ENCODE measurements at places on chromosomes 2 and 18. TPM values are rescaled to one million over a fixed set of nuclear protein-coding genes. Genes with fewer than 3 reads are reported as not detected.

The CCDC68 gene
- 5.1 TPM for total RNA-seq

The SERPINB3 gene
- not detected for total RNA-seq

The C1QL2 gene
- total RNA-seq: not detected

The LONRF2 gene
- 19.0 TPM for total RNA-seq

The RTP5 gene
- not detected for total RNA-seq

The KYNU gene
- 1.0 TPM for total RNA-seq

GRCh38 chr18:58194028-58194427 is 150.0 kb downstream of the NEDD4L start:
- no peak for DNase-seq

DNA sequence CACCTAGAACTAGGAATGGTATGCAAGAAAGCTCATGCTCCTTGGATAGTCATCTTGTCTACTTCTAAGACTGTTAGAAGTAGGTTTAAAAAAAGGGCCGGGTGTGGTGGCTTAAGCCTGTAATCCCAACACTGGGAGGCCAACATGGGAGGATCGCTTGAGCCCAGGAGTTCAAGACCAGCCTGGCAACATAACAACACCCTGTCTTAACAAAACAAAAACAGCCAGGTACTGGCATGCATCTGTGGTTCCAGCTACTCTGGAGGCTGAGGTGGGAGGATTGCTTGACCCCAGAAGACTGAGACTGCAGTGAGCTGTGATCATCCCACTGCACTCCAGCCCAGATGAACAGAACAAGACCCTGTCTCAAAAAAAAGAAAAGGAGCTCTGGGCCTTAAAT is 19.9 kb downstream of the PNO1 start:
- DNase-seq: no peak

DNA sequence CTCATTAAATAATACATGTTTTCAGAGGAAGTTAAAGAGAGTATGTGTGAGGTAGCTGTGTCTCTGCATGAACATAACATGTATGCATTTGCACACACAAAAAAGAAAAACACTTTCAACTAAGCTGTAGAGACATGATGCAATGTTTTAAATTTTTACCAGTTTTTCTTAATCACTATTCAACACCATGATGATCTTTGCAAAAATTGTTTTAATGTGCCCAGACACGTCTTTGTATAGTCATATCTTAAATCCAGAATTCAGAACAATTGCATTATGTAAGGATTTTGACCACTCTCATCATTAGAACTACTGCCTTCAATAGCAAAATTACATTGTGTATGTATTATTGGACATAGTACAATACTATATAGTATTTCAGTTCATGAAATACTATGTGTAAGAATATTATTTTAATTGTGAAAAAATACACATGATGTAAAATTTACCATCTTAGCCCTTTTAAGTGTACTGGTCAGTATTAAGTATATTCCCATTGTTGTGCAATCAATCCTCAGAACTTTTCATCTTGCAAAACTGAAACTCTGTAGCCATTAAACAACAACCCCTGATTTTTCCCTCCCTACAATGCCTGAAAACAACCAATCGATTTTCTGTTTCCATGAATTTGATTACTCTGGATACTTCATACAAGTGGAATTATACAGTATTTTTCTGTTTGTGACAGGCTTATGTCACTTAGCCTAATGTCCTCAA is 104.5 kb upstream of the ACVR2A start:
- DNase-seq: no peak

DNA sequence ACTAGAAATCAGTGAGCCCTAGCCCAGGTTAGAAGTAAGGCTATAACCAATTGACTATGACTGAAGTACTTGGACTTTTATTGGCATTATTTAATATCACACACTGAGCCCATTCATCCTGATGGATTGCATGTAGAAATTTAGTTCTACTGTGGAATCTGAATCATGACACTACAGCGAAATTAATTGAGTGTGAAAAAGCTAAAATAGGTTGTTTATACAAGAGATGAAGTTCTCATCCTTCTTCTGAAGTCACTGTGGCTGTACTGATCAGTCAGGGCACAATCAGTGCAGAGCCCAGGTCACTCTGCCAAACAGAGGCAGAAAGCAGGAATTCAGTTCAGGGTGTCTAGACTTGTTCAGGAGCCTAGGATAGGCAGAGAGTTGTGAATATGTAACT is 158.9 kb downstream of the BABAM2 start:
- DNase-seq: no peak

- no peak for DNase-seq
These were observed 262.4 kb downstream of the MTX2 start for GRCh38 chr2:176531608-176532007.

DNA sequence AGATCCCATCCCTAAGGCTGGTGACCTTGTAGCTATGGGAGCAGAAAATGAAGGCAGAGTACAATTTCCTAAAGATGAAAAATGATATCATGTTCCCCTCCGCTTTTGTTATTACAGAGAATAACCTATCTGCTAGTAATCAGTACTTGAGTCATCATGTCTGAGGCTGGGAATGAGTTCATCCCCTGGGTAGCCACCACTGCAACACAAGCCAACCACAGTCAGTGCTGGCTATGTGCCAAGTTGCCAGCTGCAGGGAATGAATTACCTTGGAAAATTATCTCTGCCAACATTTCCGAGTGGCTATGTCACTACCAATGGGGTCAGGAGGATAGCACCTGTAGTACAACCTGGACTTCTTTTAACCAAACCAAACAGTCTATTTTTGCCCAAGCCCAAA is 1094.7 kb upstream of the DDX18 start:
- DNase-seq: no peak

GRCh38 chr2:64105670-64106461 is 38.4 kb downstream of the PELI1 start:
- no peak for DNase-seq

DNA sequence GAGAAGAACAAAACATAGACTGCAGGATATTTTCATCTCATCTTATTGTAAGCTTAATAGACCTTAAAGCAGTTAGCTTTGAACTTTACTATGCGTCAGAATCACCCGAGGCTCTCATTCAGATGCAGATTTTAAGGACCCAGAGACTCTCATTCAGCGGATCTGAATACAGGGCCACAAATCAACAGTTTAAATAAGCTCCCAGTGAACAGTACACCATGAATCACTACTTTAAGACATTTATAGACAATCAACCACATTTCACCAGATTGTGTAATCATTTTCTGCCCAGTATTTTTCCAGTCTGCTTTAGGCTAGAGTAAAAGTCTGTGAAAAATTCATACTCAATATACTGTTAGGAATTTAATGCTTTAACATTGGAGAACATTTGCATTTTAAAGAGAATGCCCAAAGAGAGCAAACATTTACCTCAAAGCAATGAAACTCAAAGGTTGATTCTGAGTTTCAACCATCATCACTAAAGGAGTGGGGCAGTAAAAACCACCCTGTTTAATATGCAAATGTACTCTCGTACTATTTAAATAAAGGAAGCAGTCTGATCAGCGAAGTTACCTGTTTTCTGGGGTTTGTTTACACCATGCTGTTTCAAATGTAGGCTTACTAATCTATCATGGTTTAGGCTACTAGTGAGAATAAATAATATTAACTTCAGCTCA is 11.0 kb upstream of the ALPK2 start:
- DNase-seq: no peak

All from left ventricle myocardium inferior (tissue), 1 donor.